Activated T-cell treated with anti-CD3 and anti-CD28 coated beads, Interleukin-2, amount 50 U/mL, for 48 hours (primary cell): ENCODE measurements at places on chromosomes 4 and X.

- DNase-seq = no peak
Observed at GRCh38 chr4:70313736-70314135, 21.0 kb upstream of the CABS1 start.

DNA sequence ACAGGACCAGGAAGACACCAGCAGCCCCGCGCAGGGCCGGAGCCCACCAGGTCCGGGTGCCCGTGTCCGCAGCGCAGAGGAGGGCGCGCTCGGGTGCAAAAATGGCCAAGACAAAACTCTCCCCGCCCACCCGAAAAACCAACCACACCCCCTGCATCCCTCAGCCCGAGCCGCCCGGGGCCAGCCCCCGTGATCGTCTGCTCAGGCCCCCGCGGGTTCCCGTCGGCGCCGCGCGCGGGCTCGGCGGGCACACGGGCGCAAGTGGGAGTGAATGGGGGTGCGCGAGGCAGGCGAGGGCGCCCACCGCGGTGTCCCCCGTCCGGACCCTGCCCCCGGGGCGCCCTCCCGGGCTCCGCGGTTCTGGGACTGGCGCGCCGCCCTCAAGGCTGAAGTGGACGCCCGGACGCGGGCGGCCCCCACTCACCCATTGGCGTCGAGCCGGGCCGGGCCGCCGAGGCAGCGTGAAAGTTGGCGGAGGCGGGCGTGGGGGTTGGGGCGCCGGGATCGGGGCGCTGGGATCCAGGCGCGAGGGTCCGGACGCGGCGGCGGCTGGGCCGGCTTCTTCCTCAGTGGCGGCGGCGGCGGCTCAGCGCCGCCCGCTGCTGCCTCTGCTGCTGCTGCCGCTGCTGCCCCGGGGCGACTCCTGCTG, 393 bp downstream of the SH3KBP1 start:
- DNase-seq = peak; percentile 50

- no peak for DNase-seq
Observed at GRCh38 chrX:9518051-9518450, 53.2 kb downstream of the TBL1X start.

DNA sequence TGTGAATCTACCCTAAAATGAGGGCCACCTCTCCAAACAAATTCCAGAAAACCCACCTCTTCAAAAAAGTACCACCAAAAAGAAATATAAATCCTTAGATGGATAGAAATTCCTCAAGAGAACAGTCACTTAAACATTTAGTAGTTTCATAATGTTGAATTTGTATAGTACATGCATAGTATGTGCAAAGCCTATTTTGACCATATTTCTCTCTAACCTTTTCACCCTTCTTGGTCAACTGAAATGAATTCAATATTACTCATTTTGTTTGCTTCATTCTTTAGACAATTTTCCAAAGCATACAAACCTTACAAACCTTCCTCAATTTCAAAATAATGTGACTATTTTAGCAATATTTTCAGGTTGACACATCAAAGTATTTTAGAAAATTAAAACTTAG, 4.1 kb downstream of the RHOXF1 start:
- DNase-seq = no peak

DNA sequence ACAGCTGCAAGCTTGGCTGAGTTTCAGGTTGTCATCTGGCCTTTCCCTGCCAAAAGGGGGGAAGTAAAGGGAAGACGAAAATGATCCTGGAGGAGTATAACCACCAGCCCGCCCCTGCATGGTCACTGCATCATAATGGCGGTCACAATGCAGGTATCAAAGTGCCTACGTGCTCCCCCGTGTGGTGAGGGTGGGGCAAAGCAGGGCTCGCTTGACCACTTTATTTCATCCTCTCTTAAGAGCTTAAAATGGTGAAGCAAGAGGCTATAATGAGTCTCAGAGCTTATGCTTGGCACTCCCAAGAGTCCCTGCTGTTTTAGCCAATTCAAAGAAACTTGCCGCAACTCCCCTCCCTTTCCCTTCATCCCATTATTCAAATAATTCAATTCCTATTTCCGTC, 105.6 kb downstream of the APOOL start:
- DNase-seq = peak; percentile 46
